Osteoblast (primary cell): ENCODE measurements at places on chromosomes 6 and 20. TPM values are rescaled to one million over a fixed set of nuclear protein-coding genes. Genes with fewer than 3 reads are reported as not detected.

- no peaks in the 10 kb centered on the region for H3K36me3 ChIP-seq
- H3K27ac ChIP-seq, result no peak overlapping the region
- H3K4me3 ChIP-seq, result no peak overlapping the region
- H3K27me3 ChIP-seq, result no peaks in the 10 kb centered on the region
- DNase-seq, result no peak
Measured at GRCh38 chr6:3450888-3451287, 6.0 kb downstream of the SLC22A23 start.

- no peaks in the 10 kb centered on the region for H3K36me3 ChIP-seq
- no peak overlapping the region for H3K27ac ChIP-seq
- no peak overlapping the region for H3K4me3 ChIP-seq
- peaks cover 6% of the 10 kb centered on the region for H3K4me1 ChIP-seq
Measured at GRCh38 chr6:136628996-136629395, 78.8 kb upstream of the MAP7 start.

DNA sequence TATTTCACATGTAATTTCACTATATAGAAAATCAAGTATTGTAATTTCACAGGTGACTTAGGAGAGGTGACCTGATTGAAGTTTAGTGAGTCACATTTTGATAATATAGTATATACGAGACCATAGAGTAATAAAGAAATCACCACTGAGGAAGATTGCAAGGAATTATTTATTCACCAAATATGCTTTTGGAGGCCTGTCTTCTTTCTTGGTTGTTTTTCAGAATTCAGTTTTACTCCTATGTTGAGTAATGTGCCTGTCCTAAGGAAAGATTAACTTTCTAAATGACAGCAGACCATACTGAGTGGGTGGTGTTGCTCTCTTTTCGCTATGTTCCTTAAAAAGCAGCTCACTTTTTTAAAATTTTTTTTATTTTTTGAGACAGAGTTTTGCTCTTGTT is 87.5 kb upstream of the FOXO3 start:
- no peak for DNase-seq
- H3K27ac ChIP-seq, result no peak overlapping the region

DNA sequence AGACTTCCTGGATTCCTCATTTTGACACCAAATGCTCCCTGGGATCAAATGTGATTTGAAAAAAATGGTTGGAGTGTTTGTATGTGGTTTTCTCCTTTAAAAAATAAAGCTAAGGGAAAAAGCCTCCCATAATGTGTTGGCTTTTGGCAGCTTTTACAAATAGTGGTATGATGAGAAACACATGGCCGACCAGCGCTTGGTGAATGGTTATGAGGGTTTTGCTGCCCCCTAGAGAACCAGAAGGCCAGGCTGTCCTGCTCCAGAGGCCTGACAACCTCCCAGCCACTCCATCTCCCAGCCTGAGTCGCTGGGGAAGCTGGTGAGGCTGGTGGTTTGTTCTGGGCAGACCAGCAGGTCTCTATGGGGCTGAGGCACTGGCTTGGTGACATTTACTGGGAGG is 69.3 kb downstream of the CLIC5 start:
- H3K36me3 ChIP-seq, result no peaks in the 10 kb centered on the region
- no peak overlapping the region for H3K4me3 ChIP-seq
- peak; percentile 89 for DNase-seq
- no peaks in the 10 kb centered on the region for H3K4me1 ChIP-seq

DNA sequence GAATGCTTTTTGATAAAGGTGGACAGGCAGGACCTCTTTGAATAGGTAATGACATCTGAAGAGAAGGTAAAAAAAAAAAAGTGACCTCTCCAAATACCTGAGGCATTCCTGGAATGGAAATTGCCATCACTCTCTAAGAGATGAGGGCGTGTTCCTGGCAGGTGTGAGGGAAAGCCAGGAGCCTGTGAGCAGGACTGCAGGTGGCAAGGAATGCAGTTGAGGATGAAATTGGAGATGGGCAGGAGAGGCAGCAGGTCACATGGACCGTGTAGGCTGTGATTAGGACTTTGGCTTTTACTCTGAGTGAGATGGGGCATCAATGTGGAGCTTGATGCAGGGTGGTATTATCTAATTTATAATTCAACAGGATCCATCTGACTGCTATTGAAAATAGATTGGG is 227.4 kb downstream of the LRFN2 start:
- H3K4me1 ChIP-seq, result no peaks in the 10 kb centered on the region
- no peak overlapping the region for H3K4me3 ChIP-seq
- no peak overlapping the region for H3K27ac ChIP-seq
- no peaks in the 10 kb centered on the region for H3K27me3 ChIP-seq
- no peaks in the 10 kb centered on the region for H3K36me3 ChIP-seq

NUS1 gene
- total RNA-seq, result 17.7 and 19.2 TPM in 2 replicates

CALHM4 gene
- not detected in 2 replicates for total RNA-seq

MCM8 gene
- total RNA-seq, result 3.3 and 3.5 TPM in 2 replicates

TMEM217 gene
- total RNA-seq, result 2.7 and 3.3 TPM in 2 replicates
